ENCODE measurements at places on chromosomes 6 and 20.

- DNase-seq, result no peak
Measured at GRCh38 chr6:64914124-64914523, 792.9 kb downstream of the EYS start.

DNA sequence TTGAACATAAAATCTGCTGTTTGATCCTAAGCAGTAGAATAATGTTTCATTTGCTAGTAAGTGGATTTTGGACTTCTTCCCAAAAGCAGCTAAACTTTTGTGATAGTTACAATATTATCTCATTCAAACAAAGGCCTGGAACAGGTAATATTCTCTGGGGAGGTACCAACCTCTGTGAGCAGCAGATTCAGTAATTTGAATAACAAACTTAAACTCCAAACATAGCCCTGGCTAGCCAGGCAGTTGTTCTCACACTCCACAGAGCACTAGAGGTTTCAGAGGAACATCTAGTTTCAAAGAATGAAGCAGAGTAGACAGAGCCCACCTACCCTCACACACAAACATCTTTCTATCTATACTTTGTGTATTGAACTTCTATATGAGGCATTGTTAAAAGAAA is 40.9 kb downstream of the LGSN start:
- no peak for DNase-seq

DNA sequence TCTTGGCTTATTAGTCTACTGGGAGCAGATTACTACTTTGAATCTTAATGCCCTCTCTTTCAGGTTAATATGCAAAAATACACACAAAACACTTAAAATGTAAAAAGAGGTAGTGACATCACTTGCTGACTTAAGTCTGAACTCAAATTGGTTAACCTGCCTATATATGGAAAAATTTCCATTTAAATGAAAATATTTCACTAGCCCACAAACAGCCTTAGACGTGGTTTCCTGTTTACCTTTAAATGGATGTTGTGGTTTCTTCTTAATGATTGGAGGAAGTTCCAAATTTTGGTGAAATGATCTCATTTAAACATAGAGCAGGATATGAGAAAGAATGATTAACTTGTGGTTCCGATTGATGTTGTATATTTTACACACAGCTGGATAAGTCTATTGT is 553.7 kb downstream of the CD109 start:
- no peak for DNase-seq

GRCh38 chr20:2515203-2515602 is 6.5 kb upstream of the ZNF343 start:
- DNase-seq, result no peak
